ENCODE measurements at places on chromosomes 6 and 20. TPM values are rescaled to one million over a fixed set of nuclear protein-coding genes. Genes with fewer than 3 reads are reported as not detected.

The ASIP gene
- total RNA-seq = not detected

The ID1 gene
- 516 TPM for total RNA-seq

The OTOR gene
- not detected for total RNA-seq

The HAO1 gene
- total RNA-seq = not detected

The SDC4 gene
- total RNA-seq = 60.7 TPM

The EFCAB8 gene
- not detected for total RNA-seq

The AIF1 gene
- 19.5 TPM for total RNA-seq

The IPCEF1 gene
- 0.37 TPM for total RNA-seq

- no peak for DNase-seq
Observed at GRCh38 chr6:157613011-157613522, 210.0 kb upstream of the SNX9 start.

DNA sequence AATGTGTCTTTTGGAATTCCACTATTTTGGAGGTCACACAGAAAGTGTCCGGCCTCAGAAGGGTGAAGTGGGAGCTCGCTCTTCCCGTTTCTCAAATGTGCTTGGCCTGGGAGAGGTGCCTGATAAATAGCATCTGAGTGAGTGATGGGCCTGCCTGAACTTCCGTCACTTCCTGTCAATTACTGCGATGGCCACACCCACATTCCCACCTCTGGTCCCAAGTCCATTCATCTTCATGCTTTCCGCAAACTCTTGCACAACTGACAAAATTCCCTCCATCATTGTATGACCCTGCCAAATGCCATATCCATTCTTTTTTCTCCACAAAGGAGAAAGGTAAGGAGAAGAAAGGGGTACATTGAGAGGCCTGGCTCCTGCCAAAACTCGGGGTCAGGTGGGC is 169.0 kb downstream of the QKI start:
- no peak for DNase-seq

DNA sequence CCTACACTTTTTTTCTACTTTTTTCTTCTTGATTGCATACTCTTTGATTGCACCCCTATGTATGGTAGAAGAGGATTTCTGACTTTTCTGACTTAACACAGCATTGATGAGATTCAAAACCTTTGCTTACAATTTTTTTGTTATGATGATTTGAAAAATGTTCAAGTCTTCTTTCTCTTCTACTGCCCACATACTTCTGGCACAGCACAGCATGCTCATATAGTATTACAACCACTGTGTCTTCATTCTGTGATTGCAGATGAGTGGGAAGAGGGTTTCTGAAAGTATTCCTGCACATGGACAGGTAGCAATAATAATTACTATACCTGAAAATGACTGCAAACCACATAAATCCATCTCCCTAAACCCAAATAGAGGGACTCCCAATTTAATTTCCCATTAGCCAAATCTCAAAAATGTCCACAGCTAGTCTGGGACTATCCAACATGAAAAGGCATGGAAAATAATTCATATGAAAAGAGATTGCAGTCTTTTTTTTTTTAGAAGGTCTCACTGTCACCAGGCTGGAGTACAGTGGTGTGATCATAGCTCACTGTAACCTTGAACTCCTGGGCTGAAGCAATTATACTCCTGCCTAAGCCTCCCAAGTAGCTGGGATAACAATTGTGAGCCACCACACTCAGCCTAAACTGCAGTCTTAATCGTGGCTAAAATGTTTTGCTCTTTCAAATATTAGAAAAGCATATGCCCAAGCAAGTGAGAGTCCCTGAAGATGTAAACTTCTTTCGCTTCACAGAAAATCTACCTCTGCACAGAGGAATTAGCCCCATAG is 15.9 kb upstream of the TENT5A start:
- no peak for DNase-seq

- DNase-seq = no peak
Observed at GRCh38 chr6:116201538-116201937, 52.3 kb downstream of the TSPYL4 start.

DNA sequence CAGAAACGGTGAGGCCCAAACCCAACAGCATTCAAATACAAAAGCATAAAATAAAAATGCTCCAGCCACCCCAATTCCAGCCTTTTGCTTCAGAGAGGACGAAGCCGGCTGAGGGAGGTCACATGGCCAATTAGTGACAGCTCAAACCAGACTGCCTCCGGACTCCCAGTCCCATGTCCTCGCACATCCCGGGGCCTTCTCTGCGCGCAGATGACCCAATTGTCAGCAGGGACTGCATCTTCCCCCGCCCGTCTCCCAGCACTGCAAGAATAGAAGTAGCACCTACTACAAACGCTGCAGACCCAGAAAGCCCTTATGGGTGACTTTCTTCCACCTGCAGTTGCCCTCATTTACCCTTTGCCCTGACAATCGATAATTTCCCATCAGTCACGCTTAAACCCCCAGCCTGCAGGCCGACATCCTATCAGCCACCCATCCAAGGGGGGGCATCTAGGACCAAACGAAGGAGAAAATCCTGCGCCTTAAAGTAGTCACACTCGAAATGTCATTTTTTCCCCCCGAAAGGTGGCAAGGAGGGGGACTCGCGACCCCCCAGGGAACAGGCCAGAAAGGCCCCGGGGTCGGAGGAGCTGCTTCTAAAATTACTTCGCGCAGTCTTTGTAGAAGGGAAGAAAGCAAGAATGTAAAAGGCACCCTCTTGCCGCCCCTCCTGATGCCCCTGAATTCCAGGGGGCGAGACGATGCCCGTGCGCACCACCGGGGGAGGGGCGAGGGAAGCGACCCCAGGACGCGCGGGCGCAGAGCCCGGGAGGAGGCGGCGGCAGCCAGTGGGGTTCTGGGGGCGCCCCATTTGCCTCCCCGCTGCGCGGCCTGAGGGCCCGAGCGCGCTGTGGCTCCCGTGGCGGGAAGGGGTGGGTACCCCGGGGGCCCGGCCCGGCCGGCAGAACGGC is 792 bp downstream of the SLC23A2 start:
- peak; percentile 39 for DNase-seq

DNA sequence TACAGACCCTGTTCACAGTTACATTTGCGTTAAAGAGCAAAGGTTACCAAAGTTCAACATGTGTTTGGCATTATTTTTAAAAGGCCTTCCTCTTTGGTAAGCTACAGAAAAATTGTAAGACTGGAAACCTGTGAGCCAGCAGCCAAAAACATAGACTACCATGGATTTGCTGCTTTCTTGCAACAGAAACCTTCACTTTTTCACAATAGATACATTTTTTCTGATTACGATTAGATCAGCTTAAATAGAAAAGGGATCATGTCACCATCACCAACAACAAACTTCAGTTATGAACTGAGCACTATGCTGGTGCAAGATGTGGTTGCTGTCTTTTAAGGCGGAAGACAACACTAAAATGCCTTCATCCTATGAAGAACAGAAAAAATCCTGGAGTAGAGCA is 112.3 kb upstream of the MARCKS start:
- DNase-seq = no peak

DNA sequence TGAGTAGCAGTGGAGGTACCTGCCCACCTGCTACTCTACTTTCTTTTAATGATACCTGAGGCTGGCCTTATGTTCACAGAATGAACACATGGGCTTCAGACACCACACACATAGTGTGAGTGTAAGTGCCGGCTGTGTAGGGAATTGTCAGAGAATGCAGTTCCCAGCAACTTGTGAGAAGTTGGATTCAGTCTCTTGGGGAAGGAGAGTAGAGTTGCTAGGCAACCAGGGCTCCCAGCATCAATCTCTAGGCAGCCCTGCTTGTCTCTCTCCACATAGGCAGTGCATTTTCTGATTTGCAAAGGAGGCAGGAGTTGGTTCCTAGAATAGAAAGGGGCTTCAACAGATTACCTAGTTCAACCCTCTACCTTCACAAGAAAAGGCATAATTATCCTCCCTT is 74.1 kb downstream of the BFSP1 start:
- no peak for DNase-seq

DNA sequence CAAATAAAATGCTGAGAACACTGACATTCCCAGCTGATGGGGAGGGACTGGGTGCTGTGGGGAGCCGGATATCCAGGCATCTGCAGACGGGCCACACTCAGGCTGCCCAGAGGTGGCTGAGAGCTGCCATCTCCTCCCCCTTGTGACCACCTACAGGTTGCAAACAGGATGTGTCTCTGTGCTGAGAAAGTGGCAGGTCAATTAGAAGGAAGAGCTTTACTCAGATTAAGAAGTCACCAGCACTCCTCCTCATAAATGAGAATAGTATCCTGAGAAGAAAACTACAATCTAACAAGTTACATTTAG is 63.0 kb downstream of the HUS1B start:
- no peak for DNase-seq

- no peak for DNase-seq
Observed at GRCh38 chr6:23055523-23055922, 486.2 kb downstream of the HDGFL1 start.

DNA sequence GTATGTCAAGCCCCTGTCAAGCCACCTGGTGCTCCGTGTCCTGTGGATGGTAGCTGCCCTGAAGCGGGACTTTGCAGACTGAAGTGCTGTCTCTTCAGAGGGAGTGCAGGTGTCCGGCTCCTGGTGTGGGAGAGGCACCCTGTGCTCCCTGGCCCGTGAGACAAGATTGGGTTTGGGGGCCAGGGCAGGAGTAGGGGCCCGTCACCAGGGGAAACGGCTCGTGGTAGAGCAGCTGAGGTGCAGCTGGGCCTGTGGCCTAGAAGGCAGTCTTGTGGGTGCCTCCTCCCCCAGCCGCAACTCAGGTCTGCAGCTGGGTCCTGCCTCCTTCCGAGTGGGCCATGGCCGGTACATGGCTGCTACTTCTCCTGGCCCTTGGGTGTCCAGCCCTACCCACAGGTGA is at the start of gene PTCRA:
Gene PTCRA (plus strand): TSS at position 322 of the 400 bp plus-strand sequence. CDS start 17 bp downstream, at position 339.
- DNase-seq = no peak

GRCh38 chr20:39623584-39624234 is 661.6 kb downstream of the DHX35 start:
- no peak for DNase-seq

DNA sequence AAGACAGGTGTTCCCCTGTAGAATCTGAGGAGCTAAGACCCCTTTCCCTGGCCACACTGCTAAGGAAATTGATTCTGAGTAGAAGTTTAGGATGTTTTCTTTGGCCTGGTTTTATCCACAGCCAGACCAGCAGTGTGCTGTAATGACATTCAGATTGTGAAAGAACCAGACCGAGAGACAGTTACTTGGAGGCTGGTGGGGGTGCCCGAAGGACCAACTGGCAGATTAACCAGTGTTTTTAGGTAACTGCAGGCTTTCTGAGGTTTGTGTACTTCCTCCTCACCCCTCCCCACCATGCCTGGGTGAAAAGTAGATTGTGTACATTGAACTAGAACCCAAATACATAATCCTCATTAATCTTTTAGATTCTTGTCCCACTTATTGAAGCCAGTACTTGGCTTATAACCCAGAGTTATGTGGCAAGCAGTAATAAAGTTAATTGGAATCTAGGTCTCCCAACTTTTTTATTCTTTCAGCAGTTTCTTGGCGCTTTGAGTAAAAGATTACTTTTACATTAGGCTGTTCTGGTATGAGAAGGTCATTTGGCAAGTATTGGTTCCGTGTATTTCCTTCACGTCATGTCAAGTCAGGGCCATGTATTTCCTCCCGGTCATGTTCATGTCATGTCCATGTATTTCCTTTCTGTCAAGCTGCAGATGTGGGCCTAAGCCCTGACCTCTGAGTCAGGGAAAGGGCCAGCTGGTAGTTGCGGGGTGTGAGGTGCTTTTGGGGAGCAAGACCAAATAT is 93.7 kb downstream of the TCP11 start:
- DNase-seq = peak; percentile 26

- DNase-seq = no peak
Observed at GRCh38 chr6:11366183-11366933, 133.9 kb upstream of the NEDD9 start.

DNA sequence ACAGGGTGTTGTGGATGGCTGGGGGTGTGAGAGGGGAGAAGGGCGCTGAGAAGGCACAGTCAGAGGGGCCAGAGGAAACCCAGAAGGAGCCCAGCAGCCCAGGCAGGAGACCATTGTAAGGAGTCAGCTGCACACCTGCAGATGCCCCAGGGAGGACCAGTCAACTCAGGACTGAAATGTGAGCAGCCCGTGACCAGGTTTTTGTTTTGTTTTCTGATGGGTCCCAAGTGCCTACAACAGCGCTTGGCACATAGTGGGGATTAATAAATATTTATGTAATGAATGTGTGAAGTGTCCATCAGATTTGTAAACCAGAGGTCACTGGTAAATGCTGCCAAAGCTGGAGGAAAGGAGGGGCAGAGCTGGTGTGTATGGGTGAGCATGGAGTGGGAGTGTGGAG is 30.2 kb downstream of the TRAM2 start:
- DNase-seq = no peak

DNA sequence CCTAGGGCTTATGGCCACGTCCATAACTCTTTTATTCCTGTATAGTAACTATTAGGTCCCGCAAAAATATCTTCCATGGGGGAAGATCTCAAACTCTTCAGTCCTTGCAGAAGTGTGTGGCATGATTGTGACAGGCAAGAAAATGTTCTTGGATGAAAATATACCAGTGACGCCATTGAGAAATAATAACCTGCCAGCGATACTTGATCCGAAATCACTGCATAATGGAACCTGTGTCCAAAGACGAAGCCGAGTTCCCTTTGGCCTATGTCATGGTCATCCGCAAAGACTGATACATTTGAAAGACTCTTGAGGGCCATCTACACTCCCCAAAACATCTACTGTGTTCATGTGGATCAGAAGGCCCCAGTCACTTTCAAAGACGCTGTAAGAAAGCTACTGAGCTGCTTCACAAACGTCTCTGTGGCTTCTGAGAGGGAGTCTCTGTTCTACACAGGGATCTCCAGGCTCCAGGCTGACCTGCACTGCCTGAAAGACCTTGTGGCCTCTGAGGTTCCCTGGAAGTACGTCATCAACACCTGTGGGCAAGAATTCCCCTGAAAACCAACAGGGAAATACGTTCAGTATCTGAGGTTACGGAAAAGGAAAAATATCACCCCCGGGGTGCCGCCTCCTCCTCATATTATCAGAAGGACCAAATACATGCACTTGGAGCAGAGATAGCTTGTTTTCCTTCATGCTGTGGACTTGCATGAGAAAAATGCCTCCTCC is 6.9 kb upstream of the GCNT2 start:
- no peak for DNase-seq

GRCh38 chr6:105034470-105034869 is 77.6 kb downstream of the LIN28B start:
- DNase-seq = no peak

GRCh38 chr20:25567286-25567685 is 18.0 kb downstream of the NINL start:
- no peak for DNase-seq

GRCh38 chr20:53658322-53658721 is 64.7 kb upstream of the ZNF217 start:
- no peak for DNase-seq

DNA sequence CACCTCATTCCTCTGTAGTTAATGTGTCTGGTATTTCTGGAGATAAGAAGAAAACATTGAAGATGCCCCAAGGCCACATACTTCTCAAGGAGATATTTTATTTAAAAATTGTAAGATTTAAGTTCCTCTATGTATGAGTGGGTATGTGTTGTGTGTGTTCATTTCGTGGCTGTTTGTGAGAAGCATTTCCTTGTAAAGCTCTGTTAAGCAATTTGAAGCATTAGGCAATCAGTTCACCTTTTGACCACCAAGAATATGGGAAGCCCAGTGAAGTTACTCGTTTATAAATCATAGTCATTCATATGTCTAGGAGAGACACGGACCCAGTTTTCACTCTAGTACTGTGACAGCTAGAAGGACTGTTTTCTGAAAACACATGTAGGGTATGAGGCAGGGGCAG is 717.6 kb upstream of the MAP3K7 start:
- no peak for DNase-seq

- DNase-seq = no peak
Observed at GRCh38 chr6:133286765-133287164, 45.6 kb downstream of the EYA4 start.

Measured in transverse colon (tissue), 4 donors.